ENCODE measurements at places on chromosomes 2 and 18.

DNA sequence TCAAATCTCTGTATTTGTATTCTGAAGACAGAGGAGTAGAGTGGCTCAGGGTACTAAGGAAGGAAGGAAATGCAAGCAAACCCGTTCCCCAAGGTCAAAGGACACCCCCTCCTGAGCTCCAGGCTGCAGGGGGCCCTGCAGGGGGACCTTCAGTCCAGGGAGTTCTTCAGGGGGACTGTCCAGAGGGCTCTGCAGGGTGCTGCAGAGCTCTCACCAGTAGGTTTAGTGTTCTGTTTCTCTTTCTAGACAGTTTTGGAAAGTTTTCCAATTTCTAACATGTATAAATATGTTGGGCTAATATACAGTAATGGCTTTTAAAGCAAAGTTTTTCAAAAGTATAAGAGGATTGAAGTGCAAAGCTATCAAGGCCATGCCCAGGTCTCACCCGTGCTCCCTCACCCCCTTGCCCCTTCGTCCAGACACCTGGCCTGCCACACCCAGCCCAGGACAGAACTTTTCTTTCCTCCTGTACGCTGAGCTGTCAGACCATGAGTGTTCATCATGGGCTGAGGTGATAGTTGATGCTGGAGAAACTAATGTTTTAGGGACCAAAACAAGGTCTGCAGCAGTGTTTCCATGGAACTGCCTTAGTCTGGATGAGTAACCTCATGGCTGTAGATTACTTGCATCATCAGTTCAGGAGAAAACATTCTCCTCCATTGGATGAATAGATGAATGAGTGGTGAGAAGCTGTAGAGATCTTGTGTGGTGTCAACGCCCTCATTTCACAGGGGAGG is 134.2 kb downstream of the GLI2 start:
- no peak for DNase-seq

DNA sequence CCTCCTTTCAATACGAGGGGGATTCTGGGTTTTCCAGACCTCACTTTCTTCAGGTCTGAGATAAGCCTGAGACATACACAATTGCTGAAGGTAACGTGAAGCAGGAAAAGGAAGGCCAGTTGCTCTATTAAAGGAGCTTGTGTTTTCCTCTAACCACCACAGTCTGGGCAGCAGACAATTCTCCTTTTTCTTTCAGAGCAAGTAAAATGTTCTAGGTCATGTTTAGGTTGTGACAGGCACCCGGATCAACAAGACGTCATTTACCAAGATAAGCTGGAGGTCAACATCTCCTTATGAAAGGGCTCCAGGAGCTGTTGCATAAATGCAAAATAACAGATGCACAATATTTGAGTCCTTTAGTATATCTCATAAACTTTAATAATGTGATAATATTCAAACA is 148.1 kb downstream of the SLC8A1 start:
- DNase-seq, result no peak

- no peak for DNase-seq
Observed at GRCh38 chr2:49988276-49988675, 834.0 kb upstream of the FSHR start.

GRCh38 chr2:241615041-241615440 is 21.9 kb downstream of the THAP4 start:
- no peak for DNase-seq

GRCh38 chr2:108587621-108588020 is 53.4 kb downstream of the LIMS1 start:
- no peak for DNase-seq

DNA sequence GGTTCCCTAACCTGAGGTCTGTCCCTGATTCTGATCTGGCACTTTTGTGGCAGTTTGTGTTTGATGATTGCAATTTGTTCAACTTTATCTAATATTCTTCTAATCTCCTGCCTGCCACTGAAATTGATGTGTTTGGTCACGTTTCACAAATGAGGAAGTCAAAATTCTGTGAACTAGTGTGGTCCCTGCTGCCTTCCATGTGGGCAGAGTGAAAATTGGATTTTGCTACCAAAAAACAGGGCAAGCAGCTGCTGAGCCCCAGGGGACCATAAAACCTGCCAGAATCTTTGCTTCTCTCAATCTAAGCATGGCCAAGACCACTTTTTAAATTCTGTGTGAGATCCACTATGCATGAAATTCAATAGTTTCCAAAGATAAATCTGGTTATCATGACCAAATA is 195.5 kb upstream of the CYRIA start:
- no peak for DNase-seq

GRCh38 chr2:129205766-129206165 is 773.7 kb upstream of the RAB6C start:
- no peak for DNase-seq

GRCh38 chr18:9854801-9855676 is 30.7 kb upstream of the TXNDC2 start:
- no peak for DNase-seq

- DNase-seq, result no peak
Observed at GRCh38 chr2:128541448-128541847, 222.8 kb upstream of the HS6ST1 start.

DNA sequence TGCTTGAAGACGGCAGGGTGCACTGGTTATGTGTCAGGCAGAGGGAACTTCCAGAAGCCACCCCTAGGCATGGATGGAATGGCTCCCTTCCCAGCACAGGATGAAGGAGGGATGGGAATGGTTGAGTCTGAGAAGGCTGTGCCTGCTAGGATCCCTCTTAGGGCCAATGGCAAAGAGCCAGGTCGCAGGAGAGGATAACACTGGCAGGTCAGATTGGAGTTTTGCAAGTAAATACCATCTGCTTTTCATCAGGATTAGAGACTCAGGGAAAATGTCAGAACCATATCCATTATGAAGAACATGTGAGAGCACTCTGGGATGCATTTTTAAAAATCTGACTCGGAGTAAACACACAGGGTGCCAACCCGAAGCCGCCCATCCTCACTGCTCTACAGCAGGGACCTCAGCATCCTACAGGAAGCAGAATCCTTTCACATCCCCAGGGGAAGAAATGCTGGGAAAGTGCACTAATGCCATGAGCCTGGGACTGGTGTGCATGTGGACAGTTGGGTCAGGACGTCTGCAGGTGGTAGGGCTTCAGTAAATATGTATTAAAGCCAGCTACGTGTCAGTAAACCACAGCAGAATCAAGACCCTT is 139.9 kb downstream of the MYT1L start:
- no peak for DNase-seq

DNA sequence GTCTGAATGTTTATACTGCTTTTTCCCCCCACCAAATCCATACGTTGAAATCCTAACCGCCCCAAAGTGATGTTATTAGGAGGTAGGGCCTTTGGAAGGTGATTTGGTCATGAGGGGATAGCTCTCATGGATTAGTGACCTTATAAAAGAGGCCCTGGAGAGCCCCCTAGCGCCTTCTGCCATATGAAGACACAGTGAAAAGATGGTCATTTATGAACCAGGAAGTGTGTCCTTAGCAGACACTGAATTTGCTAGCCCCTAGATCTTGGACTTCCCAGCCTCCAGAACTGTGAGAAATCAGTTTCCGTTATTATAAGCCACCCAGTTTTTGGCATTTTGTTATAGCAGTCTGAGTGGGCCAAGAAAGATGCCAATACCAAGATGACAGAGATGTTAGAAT is 7.2 kb upstream of the TSN start:
- DNase-seq, result no peak

All from activated naive CD4-positive, alpha-beta T cell treated with anti-CD3 and anti-CD28 coated beads, Interleukin-2, amount 50 U/mL, for 16 hours (primary cell).